ENCODE measurements at places on chromosomes 7 and 10.

- no peak for DNase-seq
Measured at GRCh38 chr10:122285506-122286444, 14.7 kb downstream of the BTBD16 start.

GRCh38 chr10:28719789-28720436, 42.6 kb downstream of the BAMBI start:
- DNase-seq: peak; percentile 38

GRCh38 chr10:70551466-70551865, 51.1 kb downstream of the PRF1 start:
- no peak for DNase-seq

DNA sequence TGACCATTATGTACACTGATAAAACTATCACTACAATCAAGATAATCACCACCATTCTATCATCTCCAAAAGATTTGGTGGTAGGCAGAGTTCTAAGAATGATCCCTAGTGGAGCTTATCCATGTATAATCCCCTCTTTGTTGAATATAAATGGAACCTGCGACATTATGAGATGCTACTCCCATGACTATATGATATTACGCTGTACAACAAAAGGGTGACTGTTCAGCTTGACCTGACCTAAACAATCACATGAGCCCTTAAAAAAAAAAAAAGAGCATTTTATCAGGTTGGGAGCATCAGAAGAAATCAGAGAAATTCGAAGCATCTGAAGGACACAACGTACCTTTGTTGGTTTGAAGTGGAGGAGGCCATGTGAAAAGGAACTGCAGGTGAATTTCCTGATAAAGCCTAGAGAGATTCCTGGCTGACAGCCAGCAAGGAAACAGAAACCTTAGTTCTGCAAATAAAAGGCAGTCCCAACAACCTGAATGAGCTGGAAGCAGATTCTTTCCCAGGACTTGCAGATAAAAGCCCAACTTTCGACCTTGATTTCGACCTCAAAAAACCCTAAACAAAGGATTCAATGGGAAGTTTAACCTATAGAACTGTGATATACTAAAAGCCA, 270.7 kb downstream of the ADRA2A start:
- DNase-seq: no peak

DNA sequence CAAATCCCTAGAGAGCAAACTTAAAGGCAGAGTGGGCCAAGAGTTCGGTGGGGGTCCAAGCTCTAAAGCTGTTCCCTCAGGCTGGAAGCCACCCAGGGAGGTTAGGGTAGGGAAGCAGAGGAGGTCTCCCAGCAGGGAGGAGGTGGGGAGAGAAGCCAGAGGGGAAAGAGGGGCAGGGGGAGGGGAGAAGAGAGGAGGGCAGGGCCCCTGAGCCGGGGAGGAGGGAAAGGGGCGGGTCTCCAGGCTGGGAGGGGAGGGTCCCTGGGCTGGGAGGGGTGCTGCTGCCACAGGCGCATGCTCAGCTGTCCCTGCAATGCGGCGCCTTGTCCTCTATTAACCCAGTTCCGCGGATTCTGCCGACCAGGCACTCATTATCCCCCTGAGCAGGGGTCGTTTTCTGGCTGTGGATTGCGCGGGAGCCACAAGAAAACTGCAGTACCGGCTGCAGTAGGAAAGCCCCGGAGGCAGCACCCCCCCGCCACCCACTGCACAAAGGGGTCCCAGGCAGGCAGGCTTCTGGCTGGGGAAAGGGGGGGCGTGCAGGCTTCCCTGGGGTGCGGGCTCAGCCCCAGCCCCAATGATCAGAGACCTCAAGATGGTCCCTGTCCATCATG, 49.3 kb downstream of the CAMK2B start:
- DNase-seq: no peak

- DNase-seq: peak; percentile 49
Measured at GRCh38 chr10:49161411-49161997, 26.7 kb downstream of the TMEM273 start.

- no peak for DNase-seq
Measured at GRCh38 chr7:99121496-99122021, 22.3 kb downstream of the SMURF1 start.
